ENCODE measurements at places on chromosomes 16 and 17. TPM values are rescaled to one million over a fixed set of nuclear protein-coding genes. Genes with fewer than 3 reads are reported as not detected.

DNA sequence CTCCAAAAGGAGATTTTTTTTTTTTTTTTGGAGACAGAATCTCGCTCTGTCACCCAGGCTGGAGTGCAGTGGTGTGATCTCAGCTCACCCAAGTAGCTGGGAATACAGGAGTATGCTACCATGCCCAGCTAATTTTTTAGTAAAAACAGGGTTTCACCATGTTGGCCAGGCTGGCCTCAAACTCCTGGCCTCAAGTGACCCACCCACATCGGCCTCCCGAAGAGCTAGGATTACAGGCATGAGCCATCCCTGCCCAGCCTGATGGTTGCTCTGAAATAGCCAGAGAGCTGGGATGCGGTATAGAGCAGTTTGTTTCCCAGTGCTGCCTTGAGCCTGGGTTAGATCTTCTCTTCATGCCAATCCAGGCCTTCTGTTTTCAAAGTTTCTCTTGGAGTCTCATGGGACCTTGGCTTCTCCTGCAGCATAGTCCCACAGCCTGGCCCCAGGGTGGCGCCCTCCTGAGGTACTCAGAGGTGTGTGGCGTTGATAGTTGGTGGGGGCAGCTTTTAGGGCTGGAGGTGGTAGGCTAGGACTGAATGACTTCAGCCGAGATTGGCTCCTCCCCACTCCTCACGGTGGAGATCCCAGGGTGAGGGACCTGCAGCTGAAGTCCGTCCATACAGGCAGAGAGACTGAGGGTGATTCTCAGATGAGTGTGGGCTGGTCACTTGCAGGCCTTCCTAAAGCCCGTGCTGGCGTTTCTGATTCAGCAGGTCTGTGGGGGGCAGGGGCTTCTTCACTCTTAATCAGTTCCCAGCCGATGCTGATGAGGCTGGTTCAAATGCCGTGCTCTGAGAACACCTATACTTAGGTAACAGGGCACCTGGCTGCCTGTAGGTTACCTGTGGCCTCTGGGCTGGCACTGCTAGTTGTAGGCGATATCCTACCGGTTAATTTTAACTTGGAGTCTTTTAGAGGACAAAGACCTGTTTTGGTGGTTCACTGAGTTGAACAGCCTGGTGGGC is 52.0 kb downstream of the TNFRSF13B start:
- no peaks in the 10 kb centered on the region for H3K4me1 ChIP-seq
- H3K36me3 ChIP-seq = no peaks in the 10 kb centered on the region
- H3K27me3 ChIP-seq = no peaks in the 10 kb centered on the region
- no peak overlapping the region for H3K4me3 ChIP-seq
- DNase-seq = peak; percentile 20

- DNase-seq = peak; percentile 47
- H3K4me1 ChIP-seq = peaks cover 42% of the 10 kb centered on the region
- no peaks in the 10 kb centered on the region for H3K27me3 ChIP-seq
- H3K27ac ChIP-seq = peak overlapping the region; percentile 81
Measured at GRCh38 chr17:48554412-48555257, 9.7 kb upstream of the HOXB2 start.

GRCh38 chr17:1197781-1198490 is 18.2 kb upstream of the ABR start:
- peaks cover 4% of the 10 kb centered on the region for H3K27me3 ChIP-seq
- H3K27ac ChIP-seq = no peak overlapping the region
- H3K4me1 ChIP-seq = no peaks in the 10 kb centered on the region
- no peak for DNase-seq
- H3K36me3 ChIP-seq = no peaks in the 10 kb centered on the region

- no peaks in the 10 kb centered on the region for H3K27me3 ChIP-seq
- H3K36me3 ChIP-seq = no peaks in the 10 kb centered on the region
- DNase-seq = no peak
- peaks cover 11% of the 10 kb centered on the region for H3K4me1 ChIP-seq
- H3K27ac ChIP-seq = peak overlapping the region; percentile 99
Measured at GRCh38 chr17:49191409-49191916, 18.9 kb downstream of the GNGT2 start.

DNA sequence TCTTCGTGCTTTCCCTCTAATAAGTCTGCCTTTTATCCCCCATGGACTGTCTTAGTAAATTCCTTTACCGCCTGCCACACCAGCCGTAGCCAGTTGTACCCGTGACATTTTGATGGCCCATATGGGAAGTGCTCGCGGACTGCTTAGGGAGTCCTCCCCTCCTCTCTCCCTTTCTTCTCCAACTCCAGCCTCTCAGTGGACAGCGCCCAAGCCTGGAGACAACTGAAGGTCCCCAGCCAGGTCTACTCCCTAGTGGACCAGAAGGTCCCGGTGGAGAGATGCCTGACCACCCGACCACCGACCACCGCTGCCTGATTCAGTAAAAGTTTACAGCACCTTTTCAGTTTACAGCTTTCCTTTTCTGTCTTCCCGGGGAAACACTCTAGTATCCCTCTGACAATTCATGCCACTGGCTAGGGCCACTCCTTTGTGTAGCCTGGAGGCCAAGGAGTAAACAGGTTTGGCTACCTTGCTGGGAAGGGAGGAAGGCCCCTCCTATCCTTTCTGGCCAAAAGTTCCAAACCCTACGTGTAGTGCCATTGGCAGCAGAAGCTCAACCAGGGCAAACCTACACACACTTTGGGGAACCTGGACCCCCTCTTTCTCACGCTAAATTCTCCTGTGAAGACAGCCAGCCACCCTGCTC is 18.0 kb downstream of the CTRB2 start:
- H3K27me3 ChIP-seq = no peaks in the 10 kb centered on the region
- H3K4me3 ChIP-seq = no peak overlapping the region
- no peak for DNase-seq

DNA sequence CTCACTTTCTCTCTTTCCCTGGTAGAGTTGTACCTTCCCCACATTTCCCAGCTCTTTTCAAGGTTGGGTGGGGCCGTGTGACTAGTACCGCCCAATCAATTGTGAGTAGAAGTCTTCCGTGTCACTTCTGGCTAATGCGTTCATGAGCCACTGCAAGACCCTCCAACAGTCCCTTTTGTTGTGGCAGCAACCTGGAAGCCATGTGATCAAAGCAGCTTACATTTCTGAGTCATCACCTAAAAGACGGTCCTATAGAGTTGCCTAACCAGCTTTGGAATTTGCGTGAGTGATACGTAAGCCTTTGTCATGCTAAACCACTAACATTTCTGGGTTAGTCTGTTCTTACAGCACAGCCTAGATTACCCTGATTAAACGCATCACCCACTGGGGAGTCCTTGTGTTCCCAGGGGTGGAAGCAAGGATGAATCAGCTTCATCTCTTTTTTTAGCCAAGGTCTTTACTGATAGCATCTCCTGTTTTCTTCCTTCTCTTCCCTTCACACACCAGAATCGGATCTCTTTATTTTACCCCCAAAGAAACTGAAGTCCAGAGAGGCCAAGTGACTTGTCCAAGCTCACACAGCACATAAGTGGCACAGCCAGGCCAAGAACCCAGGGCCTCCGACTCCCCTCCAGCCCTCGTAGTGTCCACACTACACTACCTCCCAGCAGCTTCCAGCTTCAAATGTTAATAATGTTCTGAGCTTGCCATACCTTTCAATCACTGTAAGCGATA is 366.3 kb upstream of the XYLT1 start:
- no peak overlapping the region for H3K27ac ChIP-seq
- peak; percentile 6 for DNase-seq
- no peak overlapping the region for H3K4me3 ChIP-seq
- H3K36me3 ChIP-seq = no peaks in the 10 kb centered on the region
- H3K27me3 ChIP-seq = no peaks in the 10 kb centered on the region

GRCh38 chr17:69223809-69224208 is 4.8 kb downstream of the ABCA10 start:
- H3K27ac ChIP-seq = no peak overlapping the region
- no peak overlapping the region for H3K4me3 ChIP-seq
- DNase-seq = no peak
- H3K4me1 ChIP-seq = no peaks in the 10 kb centered on the region

GRCh38 chr17:71791311-71791710 is 329.5 kb upstream of the SOX9 start:
- H3K36me3 ChIP-seq = no peaks in the 10 kb centered on the region
- H3K27me3 ChIP-seq = no peaks in the 10 kb centered on the region
- no peak for DNase-seq
- H3K27ac ChIP-seq = no peak overlapping the region
- peaks cover 11% of the 10 kb centered on the region for H3K4me1 ChIP-seq
- H3K4me3 ChIP-seq = no peak overlapping the region

DNA sequence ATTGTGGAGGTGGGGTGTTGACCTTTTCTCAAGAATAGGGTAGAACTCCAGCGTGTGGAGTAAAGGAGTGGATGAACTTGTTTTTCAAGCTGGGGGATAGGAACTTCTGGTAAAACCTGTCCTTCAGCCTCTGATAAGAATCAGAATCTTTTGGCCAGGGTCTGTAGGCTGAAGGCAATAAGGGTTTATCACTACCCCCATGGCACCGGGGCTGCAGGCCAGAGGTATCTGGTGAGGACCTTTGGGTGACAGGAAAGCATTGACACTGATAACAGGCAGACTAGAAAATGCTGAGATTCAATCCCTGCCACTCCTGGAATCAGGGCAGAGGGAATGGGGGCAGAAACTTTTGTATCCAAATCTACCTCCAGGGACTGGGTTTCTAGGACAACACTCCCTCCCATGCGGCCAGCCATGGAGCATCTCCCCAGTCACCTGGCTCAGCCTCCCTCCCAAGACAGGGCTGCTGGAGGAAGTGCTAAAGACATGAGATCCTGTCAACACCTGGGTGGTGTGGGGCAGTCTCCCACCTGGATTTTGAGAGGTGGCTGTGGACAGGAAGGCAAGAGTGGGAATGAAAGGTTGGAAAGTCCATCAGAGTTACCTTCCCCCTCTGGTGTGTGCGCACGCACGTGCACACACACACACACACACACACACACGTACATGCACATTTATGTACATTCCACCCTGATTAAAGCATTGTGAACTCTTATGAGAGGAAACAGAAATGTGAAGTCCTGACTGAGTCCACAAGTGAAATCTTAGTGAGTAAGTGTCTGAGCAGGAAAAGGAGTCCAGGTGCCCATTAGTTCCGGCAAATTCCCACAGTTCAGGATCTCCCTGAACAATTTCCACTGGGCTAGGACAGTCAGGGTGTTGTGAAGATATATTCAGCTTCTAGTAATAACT is 53.1 kb upstream of the MARCHF10 start:
- DNase-seq = no peak
- no peak overlapping the region for H3K4me3 ChIP-seq
- H3K27me3 ChIP-seq = peaks cover 1% of the 10 kb centered on the region

- no peak for DNase-seq
- H3K27ac ChIP-seq = no peak overlapping the region
- H3K27me3 ChIP-seq = no peaks in the 10 kb centered on the region
- no peaks in the 10 kb centered on the region for H3K4me1 ChIP-seq
- no peak overlapping the region for H3K4me3 ChIP-seq
- no peaks in the 10 kb centered on the region for H3K36me3 ChIP-seq
Measured at GRCh38 chr17:63258785-63259184, 187.3 kb downstream of the CYB561 start.

- no peaks in the 10 kb centered on the region for H3K36me3 ChIP-seq
- H3K4me3 ChIP-seq = no peak overlapping the region
- H3K4me1 ChIP-seq = no peaks in the 10 kb centered on the region
- H3K27me3 ChIP-seq = no peaks in the 10 kb centered on the region
Measured at GRCh38 chr16:10240854-10241613, 58.8 kb upstream of the GRIN2A start.

DNA sequence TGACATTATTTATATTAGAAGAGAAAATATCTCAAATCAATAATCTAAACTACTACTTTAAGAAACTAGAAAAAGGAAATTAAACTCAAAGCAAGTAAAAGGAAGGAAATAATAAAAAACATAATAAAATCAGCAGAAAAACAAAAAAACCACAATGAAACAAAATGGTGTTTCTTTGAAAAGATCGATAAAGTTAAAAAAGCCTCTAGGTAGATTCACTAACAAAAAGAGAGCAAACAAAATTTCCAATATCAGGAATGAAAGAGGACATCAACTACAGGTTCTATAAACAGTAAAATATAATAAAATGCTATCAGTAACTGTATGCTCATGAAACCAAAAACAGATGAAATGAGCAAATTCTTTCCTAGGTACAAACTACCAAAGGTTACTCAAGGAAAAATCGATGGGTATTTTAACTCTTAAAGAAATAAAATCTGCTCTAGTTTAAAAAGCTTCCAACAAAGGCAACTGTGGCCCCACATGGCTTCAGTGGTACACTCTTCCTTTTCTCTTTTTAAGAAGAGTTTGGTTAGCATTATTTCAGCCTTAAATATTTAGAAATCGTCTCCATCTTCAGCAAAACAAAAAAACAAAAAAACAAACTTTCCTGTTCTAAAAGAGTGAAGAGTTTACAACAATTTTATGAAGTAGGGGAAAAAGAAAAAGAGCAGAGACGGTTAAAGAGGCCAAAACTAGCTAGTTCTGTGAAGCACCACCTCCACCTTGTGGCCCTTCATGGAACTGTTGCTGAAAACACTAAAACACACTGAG is 102.2 kb downstream of the TRIM37 start:
- no peaks in the 10 kb centered on the region for H3K27me3 ChIP-seq
- no peaks in the 10 kb centered on the region for H3K36me3 ChIP-seq
- DNase-seq = peak; percentile 75
- H3K4me3 ChIP-seq = no peak overlapping the region

Gene C1QTNF1
- 3.8 TPM for total RNA-seq

DNA sequence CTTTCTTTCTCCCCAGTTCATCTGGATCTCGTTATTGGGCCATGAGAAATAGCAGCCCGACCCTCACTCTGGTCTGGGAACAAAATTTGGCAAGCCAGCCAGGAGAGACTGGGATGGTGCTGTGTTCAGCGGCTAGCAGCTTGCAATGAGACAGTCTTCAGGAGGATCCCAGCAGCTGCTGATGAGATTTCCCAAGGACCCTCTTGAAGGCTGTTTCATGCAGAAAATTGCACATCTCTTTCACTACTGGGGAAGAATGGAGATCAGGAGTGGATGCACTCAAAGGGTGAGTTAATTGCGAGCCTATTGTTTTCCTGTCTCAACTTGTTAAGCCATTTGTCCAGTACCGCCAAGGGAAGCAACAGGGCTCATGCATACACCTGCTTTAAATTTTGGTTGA is 5.5 kb upstream of the COIL start:
- DNase-seq = no peak
- no peaks in the 10 kb centered on the region for H3K36me3 ChIP-seq
- no peaks in the 10 kb centered on the region for H3K27me3 ChIP-seq
- peaks cover 1% of the 10 kb centered on the region for H3K4me1 ChIP-seq
- no peak overlapping the region for H3K27ac ChIP-seq

GRCh38 chr17:8120520-8121406 is 2.4 kb upstream of the ALOXE3 start:
- peak overlapping the region; percentile 68 for H3K4me3 ChIP-seq
- H3K27me3 ChIP-seq = no peaks in the 10 kb centered on the region
- H3K27ac ChIP-seq = peak overlapping the region; percentile 56
- peaks cover 6% of the 10 kb centered on the region for H3K4me1 ChIP-seq
- DNase-seq = peak; percentile 91

- DNase-seq = no peak
- no peak overlapping the region for H3K4me3 ChIP-seq
- no peaks in the 10 kb centered on the region for H3K27me3 ChIP-seq
- H3K36me3 ChIP-seq = no peaks in the 10 kb centered on the region
- H3K27ac ChIP-seq = no peak overlapping the region
Measured at GRCh38 chr17:60947100-60947499, 269.4 kb downstream of the BCAS3 start.

- peaks cover 3% of the 10 kb centered on the region for H3K4me1 ChIP-seq
- peaks cover 31% of the 10 kb centered on the region for H3K27me3 ChIP-seq
- H3K36me3 ChIP-seq = no peaks in the 10 kb centered on the region
Measured at GRCh38 chr16:54173490-54173889, 113.1 kb downstream of the IRX3 start.

Gene TTYH2
- total RNA-seq = 13.7 TPM

Measured in A673 (cell line).